ENCODE measurements at places on chromosomes 6 and 20.

DNA sequence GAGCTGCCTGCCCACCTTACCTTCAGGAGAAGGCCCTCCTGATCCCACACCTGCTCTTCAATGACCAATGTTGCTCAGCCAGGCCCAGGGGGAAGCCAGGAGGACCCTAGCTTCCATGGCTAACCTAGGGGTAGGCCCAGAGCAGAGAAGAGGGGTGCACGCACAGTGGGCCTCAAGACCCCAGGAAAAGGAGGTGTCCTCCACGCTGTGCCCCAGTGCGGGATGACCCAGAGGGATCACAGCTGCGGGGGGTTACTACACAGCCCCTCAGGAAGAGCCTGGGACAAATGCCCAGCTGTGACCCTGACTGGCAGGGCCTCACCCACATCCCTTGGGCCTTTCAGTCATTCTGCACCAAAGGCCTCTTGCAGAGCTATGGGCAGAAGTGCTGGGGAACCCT, 31.6 kb upstream of the APMAP start:
- DNase-seq = no peak

DNA sequence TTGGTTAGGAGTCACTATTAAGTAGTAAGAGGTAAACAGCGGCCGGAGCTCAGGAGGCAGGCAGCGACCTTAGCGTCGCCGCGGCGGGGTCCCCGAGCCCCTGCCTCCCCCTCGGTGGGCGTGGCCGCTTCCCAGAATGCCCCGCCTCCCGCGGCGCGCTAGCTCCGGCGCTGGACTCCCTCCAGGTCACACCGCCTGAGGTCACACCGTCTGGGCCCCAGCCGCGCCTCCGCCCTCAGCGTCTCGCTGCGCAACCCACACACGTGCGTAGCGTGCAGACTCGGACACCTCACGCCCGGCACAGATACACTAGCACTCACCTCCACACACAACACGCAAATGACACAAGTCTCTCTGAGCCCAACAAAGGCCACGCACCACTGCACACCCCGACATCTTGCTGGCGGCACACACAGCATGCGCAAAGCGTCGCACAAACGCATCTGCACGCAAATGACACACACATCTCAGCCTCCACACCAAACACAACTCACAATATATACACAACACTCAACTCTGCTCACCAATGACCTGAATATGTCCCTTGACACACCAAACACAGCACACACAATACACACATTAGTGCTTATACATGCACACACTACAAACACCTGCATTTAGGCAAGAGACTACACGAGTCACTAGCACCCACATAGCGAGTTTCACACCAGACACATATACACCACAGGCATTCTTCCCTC, 17.6 kb upstream of the CDKN1A start:
- DNase-seq = no peak

DNA sequence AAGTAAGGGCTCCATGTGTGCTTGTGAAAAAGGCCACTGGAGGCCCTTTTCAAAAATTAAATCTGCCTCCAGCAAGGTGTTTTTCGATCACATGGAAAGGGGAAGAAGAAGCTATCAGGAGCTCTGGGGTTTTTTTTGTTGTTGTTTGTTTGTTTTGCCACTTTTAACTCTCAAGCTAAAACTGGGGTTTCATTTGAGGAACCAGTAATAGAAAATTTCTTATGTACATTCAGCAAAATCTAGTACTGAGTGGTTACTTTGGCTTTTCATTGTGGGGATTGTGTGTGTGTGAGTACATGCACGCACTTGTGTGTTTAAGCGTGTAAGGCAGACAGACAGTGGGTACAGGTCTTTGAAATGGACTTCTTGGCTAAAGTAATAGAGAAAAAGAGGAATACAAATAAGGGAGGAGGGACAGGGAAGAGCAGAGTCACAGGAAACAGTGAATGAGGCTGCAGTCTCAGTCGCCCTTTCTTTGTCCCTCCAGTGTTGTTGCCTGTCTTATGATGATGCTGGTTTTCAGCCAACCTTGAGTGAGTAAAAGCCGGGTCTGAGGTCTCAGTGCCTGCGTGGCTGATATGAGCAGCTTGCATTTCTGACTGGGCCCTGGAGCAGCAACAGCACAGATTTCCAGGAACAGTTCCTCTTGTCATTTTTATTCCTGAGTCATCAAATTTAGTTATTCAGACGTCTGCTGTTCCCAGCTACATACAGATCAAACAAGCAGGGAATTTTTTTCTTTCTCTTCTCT, 26.2 kb downstream of the SLC16A10 start:
- no peak for DNase-seq

DNA sequence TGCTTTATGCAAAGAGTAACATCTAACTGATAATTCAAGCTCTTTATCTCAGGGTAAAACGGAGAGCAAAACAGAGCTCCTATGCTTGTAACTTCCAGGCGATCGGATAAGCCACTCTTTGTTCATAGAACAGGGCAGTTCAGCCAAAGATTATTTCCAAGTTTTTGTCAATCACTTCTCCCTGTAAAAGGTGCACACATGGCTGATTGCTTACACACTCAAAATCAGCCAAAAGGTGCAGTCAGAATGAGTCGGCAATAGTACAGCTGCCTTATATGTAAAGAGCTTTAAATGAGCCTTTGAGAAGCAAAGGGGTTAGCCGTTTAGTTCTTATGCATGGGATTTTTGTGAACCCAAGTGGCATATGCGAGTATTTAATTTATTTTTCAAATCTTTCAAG, 449.6 kb upstream of the POU3F2 start:
- DNase-seq = no peak

DNA sequence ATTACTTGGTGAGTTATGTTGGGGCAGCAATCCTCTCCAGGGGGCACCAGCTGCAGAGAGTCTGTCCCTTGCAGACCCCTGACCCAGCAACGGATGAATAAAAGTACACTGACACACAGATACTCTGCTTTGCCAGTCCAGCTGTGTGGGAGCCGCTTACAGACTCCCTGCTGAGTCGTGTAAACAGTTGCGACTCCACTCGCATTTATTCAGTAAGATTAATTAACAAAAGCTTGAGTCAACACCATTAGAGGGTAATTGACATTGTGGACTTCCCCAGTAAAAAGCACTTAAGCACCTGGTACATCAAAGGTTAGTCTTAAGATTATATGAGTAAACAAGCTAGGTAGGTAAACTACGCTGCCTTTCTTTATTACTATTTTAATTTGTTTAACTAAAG, 92.0 kb upstream of the TMEM181 start:
- no peak for DNase-seq

- DNase-seq = peak; percentile 57
Observed at GRCh38 chr6:44128020-44128917, 915 bp downstream of the TMEM63B start.

- no peak for DNase-seq
Observed at GRCh38 chr6:91751526-91751925, 1164.7 kb upstream of the MAP3K7 start.

GRCh38 chr6:16632101-16632500, 129.2 kb downstream of the ATXN1 start:
- DNase-seq = no peak

DNA sequence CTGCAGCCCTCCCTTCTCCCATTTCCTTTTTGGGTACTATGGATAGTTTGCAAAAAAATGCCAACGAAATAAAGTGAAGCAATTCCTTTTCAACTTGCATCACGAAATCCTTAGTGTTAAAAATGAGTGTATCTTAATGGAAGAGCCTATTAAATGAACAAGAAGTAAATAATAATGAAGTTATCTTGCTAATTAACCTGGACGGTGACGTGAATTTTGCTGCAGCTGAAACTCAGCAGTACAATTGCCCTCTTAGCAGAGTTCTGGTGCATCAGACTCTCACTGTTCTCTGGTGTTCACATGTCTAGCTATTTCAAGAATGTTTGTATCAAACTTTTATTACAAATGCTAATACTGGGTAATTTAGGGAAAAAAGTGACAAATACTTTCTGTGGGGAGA, 119.7 kb upstream of the HDAC2 start:
- no peak for DNase-seq

GRCh38 chr20:59324521-59325141, 24.2 kb downstream of the EDN3 start:
- no peak for DNase-seq

DNA sequence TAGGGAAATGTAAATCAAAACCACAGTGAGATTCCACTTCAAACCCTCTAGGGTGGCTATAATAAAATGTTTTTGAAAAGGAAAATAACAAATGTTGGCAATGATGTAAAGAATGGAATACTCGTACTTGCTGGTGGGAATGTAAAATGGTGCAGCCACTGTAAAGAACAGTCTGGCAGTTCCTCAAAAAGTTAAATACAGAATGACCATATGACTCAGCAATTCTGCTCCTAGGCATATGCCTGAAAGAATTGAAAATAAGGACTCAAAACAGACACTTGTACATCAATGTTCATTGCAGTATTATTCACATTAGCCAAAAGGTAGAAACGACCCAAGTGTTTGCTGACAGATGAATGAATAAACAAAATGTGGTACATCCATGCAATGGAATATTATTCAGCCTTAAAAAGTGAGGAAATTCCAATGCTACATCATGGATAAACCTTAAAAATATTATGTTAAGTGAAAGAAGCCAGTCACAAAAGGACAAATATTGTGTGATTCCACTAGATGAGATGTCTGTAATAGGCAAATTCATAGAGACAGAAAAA, 10.2 kb upstream of the RNF114 start:
- DNase-seq = no peak

- no peak for DNase-seq
Observed at GRCh38 chr20:14821251-14821650, 483.8 kb upstream of the FLRT3 start.

DNA sequence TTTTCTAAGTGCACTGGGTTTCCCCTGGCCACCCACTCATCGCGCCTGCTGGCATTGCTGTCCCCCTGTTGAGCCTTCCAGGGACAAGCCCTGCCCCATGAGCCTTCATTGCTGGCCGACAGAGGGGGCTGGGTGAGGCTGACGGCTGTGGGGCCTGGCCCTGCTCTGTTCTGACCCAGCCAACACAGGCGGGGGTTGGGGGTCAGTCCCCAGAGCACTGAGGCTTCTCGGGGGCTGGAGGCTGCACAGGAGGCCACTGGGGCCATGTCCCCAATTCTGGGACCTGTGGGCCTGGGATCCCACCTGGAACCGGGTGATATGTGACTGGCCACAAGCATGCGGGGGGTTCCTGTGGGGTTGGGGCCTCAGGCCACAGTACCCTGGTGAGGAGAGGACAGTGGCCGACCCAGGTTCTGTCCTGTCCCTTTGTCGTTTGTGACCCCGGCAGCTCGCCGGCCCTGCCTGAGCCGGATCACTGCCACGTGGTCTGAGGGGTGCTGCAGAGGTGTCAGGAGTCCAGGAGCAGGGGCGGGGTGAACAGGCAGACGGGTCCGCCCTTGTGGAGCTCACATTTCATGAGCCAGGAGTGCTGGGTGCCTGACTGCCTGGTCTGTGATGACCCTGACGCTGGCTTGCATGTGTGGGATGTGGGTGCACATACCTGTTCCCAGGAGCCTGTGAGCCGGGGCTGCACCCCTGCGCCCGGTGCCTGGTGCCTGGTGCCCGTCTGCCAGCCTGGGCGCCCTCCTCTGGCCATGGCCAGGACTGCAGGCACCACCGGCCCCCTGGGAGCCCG, 2.1 kb upstream of the COL20A1 start:
- peak; percentile 91 for DNase-seq

DNA sequence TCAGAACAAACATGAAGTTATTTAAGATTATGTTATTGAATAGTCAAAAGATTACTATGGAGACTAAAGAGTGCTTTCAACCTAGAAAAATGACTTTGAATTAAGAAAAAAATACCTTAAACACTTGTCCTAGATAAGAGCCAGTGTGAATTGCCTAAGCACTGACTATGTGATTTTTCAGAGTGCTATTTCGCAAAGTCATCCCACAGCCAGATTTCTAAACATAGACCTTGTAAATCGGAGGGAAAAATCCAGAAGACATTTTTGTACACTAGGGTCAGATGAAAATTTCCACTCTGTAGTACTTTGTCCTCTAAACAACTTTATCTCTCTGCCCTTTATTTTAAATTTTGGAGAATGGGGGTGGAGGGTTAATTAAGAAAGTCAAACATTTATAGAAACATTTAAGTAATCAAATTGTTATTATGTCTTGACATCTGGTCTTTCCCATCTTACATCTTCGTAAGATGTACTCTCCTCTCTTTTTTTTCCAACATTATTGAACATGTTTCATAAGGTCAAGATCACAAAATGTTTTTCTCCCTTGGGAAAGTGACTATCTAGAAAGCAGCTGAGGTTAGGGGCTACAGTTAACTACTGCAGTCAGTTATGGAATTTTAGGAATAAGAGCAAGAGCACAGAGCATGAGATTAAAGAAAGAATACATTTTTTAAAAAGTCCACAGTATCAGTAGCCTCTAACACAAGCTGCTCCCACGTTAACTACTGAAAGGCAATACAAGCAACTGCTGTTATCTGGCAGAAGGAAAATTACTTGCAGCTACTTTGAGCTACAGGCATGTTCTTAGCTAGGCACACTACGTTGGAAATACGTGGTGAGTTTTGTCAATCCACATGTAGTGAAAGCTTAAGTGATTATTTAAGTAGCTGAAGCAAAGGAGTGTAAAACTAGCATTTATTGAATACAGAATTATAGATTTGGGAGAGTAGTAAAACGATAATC, 648.5 kb downstream of the HTR1B start:
- DNase-seq = no peak

DNA sequence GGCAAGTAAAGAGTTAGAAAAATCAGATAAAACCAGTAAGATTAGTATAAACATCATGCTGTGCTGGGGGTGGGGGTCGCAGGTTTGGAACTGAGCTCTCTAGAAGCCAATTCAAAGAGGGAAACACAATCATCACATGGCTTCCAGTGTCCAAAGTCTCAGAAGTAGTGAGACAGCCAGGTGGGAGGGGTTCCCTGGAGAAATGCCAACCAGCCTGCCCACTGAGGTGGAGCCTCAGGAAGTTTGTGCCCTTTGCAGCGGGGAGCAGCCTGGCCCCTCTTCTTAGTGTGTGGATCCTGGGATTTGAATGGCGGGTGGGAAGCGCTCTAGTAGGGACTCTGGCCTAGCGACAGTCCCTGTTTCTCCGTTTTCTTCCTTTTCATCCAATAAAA, 21.4 kb downstream of the C6orf15 start:
- DNase-seq = no peak

DNA sequence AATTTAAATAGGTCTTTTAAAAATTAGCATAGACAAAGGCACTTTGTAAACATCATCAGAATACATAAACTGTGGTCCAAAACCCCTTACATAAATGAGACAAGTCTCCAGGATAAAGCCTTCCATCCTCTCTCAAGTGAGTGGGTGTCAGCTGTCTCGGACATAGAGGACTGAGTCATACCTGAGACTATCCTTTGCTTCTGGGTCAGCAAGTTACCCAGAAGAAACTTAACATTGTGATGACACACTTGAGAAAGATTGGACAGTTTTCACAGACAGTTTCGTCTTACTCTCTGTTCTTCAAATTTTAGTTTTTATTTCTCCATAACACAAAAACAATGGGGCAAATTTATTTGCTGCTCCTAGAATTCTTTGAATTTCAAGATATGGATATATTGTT, 838.0 kb downstream of the DHX35 start:
- DNase-seq = no peak
